ENCODE measurements at places on chromosomes 13 and 19. TPM values are rescaled to one million over a fixed set of nuclear protein-coding genes. Genes with fewer than 3 reads are reported as not detected.

Gene TBCB
- total RNA-seq = 142 TPM

Gene OR7D2
- not detected for total RNA-seq

Gene ZNF792
- total RNA-seq = 4.0 TPM

DNA sequence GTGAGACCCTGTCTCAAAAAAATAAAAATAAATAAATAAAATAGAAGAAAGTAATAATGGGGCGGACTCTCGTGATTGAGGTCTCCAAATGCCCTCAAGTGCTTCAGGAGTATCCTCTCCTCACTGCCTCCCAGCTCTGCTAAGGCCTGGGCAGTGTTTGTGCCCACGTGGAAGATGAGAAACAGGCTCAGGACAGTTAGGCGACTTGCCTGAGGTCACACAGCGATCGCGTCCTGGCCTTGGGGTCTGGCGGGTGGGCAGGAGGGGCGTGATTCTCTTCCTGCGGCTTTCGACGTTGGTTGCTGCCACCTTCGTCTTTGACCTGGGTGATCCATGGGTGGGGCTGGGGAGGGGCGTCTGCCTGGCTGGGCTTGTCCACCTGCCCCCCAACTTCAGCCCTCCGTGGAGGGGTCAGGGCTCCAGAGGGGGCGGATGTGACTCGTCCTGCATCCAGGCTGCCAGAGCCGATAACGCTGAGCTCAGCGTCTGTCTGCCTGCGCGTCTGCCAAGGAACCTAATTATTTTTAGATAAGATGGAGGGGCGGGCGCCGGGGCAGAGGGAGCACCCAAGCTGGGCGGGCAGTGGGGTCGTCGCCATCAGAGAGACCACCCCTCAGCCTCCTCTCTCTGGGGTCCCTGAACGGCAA lies 56.9 kb downstream of the NFIC start:
- DNase-seq = no peak

- DNase-seq = no peak
Measured at GRCh38 chr13:103799028-103799427, 732.8 kb upstream of the SLC10A2 start.

GRCh38 chr13:95176611-95177259 lies 124.5 kb downstream of the ABCC4 start:
- DNase-seq = no peak

All from cardiac septum (tissue), 1 donor.